A549 treated with RU486 at 1 μM for 4 hours (cell line): ENCODE measurements at places on chromosomes 3 and 15. TPM values are rescaled to one million over a fixed set of nuclear protein-coding genes. Genes with fewer than 3 reads are reported as not detected.

The EXOSC7 gene
- 43.0 to 50.3 TPM (median 48.4 TPM) in 5 replicates for total RNA-seq

The SLC9C1 gene
- total RNA-seq, result not detected in 5 replicates

The COL6A5 gene
- total RNA-seq, result not detected in 5 replicates

The KLF15 gene
- total RNA-seq, result 0.06 to 0.19 TPM (median 0.09 TPM) in 4 of 5 replicates, not detected in the other

The CD200R1 gene
- 0.08 to 0.10 TPM (median 0.08 TPM) in 4 of 5 replicates, not detected in the other for total RNA-seq

The RPL15 gene
- 2,840 to 3,339 TPM (median 2,874 TPM) in 5 replicates for total RNA-seq

The PLA2G4F gene
- total RNA-seq, result not detected in 5 replicates

The MTFMT gene
- total RNA-seq, result 24.1 to 33.3 TPM (median 27.4 TPM) in 5 replicates

The HHLA2 gene
- total RNA-seq, result 0.03 to 0.14 TPM (median 0.10 TPM) in 4 of 5 replicates, not detected in the other

The TMED3 gene
- total RNA-seq, result 157 to 196 TPM (median 189 TPM) in 5 replicates

The RARB gene
- 4.6 to 12.4 TPM (median 9.1 TPM) in 5 replicates for total RNA-seq

The GHSR gene
- total RNA-seq, result not detected in 5 replicates

The SLC2A2 gene
- not detected in 5 replicates for total RNA-seq

The ZBTB47 gene
- total RNA-seq, result 4.9 to 7.0 TPM (median 6.2 TPM) in 5 replicates

The SPCS1 gene
- total RNA-seq, result 129 to 170 TPM (median 164 TPM) in 5 replicates

The VPS18 gene
- total RNA-seq, result 19.3 to 25.4 TPM (median 23.0 TPM) in 5 replicates

The STRIT1 gene
- total RNA-seq, result not detected in 5 replicates

The IL17RD gene
- 0.70 to 1.3 TPM (median 0.90 TPM) in 5 replicates for total RNA-seq

The DUOXA1 gene
- 0.09 to 0.11 TPM (median 0.10 TPM) in 4 of 5 replicates, not detected in the other for total RNA-seq

The FBXL2 gene
- total RNA-seq, result 5.4 to 7.8 TPM (median 7.4 TPM) in 5 replicates

The TPRG1 gene
- 0.13 to 0.38 TPM (median 0.25 TPM) in 5 replicates for total RNA-seq

The GAP43 gene
- 0.08 TPM in 1 of 5 replicates, not detected in the others for total RNA-seq

The GOLGA8J gene
- not detected in 5 replicates for total RNA-seq

The SCAANT1 gene
- 1.2 TPM in 1 of 5 replicates, not detected in the others for total RNA-seq

The NAA50 gene
- 104 to 182 TPM (median 178 TPM) in 5 replicates for total RNA-seq

The SKOR1 gene
- 0.02 to 0.03 TPM in 2 of 5 replicates, not detected in the others for total RNA-seq

The HYKK gene
- 6.2 to 7.9 TPM (median 6.7 TPM) in 5 replicates for total RNA-seq

The SLC49A4 gene
- total RNA-seq, result 10.7 to 16.4 TPM (median 14.3 TPM) in 5 replicates

The DNAJC17 gene
- 21.9 to 28.6 TPM (median 27.2 TPM) in 5 replicates for total RNA-seq
